Nephron progenitor cell (in vitro differentiated cells): ENCODE measurements at places on chromosomes 3 and 15.

DNA sequence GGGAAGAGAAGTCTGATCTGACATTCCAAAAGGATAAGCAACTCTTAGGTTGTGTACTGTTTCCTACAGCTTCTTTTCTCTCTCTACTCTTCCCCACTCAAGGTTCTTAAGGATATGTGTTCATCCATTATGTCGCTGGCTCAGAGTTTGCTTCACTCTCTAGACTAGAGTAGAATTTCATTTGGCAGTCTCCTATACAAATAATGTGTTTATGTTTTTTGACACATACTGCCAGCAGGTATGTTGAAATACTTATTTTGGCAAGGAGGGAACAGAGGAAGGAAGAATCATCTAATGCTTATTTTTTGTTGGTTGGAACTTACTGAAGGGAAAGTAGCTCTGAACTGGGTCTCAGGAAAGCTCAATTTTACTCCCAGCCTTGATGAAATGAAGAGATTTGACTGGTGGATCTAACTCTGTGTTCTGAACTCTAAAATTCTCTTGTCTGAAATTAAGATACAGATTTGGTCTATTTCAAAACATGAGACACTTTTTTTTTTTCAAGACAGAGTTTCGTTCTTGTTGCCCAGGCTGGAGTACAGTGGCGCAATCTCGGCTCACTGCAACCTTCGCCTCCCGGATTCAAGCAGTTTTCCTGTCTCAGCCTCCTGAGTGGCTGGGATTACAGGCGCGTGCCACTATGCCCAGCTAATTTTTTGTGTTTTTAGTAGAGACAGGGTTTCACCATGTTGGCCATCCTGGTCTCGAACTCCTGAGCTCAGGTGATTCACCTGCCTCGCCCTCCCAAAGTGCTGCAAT is 7.6 kb upstream of the EMC3 start:
- DNase-seq: no peak

- no peak for DNase-seq
Measured at GRCh38 chr3:102148598-102149337, 286.0 kb upstream of the ZPLD1 start.

GRCh38 chr3:115332998-115333397 is 185.9 kb upstream of the ZBTB20 start:
- DNase-seq: no peak

DNA sequence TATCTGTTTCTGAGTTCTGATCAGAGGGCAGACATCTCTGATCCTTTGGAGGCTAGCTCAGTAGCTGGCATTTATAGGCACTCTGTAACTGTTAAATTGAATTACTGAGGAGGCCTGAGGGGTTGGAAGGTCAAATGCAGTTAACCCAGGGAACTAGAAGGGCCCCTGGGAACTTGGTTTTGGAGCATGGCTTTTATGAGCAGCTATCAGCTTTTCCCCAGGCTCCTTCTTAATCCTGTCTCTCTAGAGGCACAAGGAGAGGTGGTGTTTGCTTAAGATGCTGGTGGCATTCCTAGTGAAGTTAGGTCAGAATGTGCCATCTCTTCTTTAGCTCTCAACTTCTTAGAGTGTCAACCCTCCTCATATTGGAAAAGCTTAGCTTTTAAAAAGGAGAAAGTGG is 128.9 kb downstream of the LPP start:
- peak; percentile 30 for DNase-seq

DNA sequence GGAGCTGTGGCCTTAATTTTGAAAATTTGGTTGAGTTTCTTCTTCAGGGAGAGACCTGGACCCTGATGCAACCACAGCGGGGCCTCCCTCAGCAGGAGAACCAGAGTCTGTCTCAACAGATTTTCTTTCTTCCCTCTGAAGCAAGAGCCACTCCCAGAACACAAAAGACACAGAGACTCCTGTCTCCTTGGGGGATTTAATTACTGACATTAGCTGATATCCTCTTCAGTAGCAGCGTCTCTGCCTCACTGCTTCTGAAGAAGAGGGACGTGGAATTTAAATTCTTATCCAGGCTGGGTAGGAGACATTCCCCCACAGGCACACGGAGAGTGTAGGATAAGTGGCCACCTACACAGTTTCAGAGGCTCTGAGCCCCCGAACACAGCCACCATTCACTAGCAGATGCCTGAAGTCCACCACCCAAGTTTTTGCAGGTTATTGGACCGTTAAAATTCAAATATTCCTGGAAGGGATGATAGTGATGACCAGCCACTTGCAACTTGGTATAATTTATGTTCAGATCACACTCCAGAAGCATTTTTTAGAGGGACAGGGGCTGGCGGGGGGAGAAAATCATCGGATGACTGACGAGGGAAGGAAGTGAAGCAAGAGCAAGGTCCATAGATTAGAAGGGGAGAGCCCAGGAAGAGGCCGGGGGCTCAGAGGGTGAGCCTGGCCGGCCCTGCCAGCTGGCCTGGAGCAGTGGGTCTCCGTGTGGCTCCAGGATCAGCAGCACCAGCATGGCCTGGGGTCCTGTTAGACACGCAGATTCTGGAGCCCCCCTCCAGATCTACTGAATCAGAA is 109.7 kb downstream of the BDH1 start:
- no peak for DNase-seq

DNA sequence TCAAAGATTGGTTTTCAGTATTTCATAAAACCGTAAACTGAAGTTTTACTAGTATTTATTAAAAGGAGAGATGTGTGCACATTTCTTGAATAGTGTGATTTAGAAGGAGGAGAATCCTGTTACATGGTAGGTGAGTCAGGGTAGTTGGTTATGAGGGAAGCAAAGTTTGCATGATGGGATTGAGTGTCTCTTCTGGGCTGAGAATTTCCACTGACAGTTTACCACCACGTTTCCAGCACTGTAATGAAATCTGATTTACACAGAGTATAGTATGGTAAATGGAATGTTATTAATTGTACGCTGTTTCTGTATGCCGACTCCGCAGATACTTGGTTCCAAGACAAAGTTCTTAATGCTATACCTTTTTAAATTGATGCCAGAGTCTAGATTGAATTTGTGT is 1.6 kb downstream of the NECTIN3 start:
- DNase-seq: no peak

GRCh38 chr15:44308889-44309288 is 20.4 kb downstream of the GOLM2 start:
- no peak for DNase-seq

- DNase-seq: peak; percentile 21
Measured at GRCh38 chr3:58471025-58471887, 20.6 kb upstream of the KCTD6 start.

- no peak for DNase-seq
Measured at GRCh38 chr15:70530017-70530499, 233.3 kb downstream of the UACA start.

- no peak for DNase-seq
Measured at GRCh38 chr3:117306299-117306698, 596.7 kb downstream of the TUSC7 start.

- no peak for DNase-seq
Measured at GRCh38 chr3:172155897-172156585, 116.7 kb downstream of the FNDC3B start.

DNA sequence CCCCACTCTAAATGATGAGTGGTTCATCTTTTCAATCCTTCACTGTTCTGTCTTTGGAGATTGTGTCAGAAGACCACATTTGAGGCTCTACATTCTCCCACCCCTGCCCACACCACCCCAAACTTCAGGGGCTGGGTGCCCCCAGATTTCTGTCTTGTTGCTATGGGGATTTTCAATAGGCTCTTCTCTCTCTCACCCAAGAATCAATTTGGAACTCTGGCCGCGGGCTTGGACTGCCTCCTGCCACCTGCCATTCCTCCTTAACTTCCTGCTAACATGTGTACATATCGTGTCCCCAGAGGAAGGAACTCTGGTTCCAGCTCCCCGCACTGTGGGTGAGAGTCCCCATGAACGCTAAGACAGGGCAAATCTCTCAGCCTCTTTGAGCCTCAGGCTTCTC is 67.4 kb upstream of the LARS2 start:
- DNase-seq: no peak

DNA sequence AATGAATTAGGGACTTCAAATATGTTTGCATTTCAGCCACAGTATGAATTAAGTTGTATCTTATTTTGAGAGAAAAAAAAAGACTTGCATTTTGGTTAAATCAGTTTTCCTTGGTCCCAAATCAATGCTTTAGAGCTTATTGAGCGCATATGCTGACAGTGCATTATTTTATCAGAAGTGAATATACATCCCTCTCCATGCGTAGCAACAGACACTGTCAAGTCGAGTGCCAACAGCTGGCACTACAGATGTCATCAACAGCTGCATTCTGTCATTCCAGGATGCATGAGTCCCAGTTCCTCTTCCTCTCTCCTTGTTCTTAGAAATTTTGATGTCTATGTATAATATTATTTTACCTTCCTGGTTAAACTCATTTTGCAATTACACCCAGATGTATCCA is 156.1 kb upstream of the FOXB1 start:
- no peak for DNase-seq

DNA sequence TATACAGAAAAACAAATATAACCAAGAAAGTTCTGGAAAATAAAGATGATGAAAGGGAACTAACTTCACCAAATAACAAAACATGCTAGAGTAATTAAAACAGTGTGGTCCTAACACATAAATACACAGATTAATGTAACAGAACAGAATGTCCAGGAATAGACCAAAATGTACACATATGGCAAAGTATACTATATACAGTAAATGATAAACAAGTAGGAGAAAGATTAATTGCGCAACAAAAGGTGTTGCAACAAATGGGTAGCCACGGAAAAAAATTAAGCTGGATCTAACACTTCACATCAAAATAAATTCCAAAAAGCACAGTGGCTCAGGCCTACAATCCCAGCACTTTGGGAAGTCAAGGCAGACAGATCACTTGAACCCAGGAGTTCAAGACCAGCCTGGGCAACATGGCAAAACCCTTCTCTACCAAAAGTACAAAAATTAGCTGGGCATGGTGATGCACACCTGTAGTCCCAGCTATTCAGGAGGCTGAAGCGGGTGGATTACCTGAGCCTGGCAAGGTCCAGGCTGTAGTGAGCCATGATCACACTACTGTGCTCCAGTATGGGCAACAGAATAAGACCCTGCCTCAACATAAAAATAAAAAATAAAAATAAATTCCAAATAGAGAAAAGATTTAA is 19.8 kb downstream of the SCAP start:
- no peak for DNase-seq

DNA sequence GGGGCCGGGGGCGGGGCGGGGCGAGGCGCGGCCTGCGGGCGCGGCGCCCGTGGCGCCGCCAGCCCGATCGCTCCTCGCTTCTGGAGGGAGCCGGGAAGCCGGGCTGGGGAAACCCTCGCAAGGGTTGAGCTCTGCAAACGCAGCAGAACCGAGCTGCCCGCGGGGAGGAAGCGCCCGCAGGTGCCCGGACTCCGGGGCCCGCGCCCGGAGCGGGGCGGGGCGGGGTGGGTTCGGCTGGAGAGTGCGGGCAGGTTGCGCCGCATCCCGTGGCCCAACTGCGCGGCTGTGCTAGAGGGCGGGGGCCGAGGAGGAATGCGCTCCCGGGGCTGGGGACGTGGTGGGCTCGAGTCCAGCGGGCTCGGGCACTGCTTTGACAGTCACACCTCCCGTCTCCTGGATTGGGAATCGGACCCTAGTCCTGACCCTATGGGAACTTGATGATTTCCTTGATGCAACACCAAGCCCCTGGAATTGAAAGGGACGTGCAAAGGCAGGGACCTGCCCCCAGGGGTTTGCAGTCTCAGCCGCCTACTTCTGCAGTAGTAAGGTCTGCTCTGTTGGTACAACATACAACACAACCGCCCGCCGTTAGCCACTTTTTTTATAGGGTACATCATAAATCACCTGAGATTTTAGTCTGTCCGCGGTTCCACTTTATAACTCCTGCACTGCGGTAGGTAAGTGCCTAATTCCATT is 34.3 kb downstream of the ZBTB38 start:
- DNase-seq: peak; percentile 71

GRCh38 chr3:142916605-142917004 is 27.7 kb upstream of the PCOLCE2 start:
- no peak for DNase-seq
